ENCODE measurements at places on chromosomes 4 and X. TPM values are rescaled to one million over a fixed set of nuclear protein-coding genes. Genes with fewer than 3 reads are reported as not detected.

DNA sequence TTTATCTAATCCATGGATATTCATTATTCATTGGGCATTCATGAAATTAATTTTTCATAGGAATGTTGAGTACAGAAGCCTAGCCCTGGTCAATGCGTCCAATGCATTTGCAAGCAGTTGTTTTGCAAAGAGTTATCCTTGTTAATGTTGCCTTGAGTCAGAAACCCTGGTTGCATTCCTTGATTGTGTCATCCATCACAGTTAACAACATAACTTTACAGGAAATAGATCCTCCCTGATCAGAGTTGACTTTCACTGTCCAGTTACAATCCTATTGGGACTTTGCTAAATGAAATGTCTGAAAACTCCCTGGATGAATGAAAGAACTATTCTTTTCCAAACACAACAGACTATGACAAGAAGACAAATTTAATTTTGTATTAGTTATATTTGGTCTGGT lies 924.3 kb upstream of the SLIT2 start:
- no peak overlapping the region for H3K27ac ChIP-seq
- DNase-seq, result no peak
- H3K4me3 ChIP-seq, result no peak overlapping the region
- H3K36me3 ChIP-seq, result no peaks in the 10 kb centered on the region
- H3K27me3 ChIP-seq, result no peaks in the 10 kb centered on the region
- H3K4me1 ChIP-seq, result no peaks in the 10 kb centered on the region

- DNase-seq, result no peak
- H3K27me3 ChIP-seq, result no peaks in the 10 kb centered on the region
- H3K36me3 ChIP-seq, result no peaks in the 10 kb centered on the region
- H3K4me3 ChIP-seq, result no peak overlapping the region
Measured at GRCh38 chr4:8308144-8308543, 38.6 kb downstream of the HTRA3 start.

DNA sequence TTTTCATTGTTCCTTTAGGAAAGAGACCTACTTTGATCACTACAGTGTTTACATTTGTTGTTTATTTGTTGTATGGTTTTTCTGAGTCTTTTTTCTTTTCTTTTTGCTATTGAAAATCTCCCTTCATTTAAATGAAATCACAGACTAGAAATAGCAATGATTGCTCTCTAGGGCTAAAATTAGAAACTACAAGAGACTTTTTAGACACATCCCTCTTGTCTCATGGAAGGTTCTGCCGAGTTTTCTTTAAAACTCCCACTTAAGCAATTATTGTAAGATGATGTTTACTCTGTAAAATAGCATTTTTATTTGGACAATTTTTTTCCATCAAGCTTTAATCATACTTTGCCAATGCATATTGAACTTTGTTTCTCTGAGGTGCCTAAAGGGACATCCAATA lies 136.6 kb downstream of the PALLD start:
- H3K27me3 ChIP-seq, result peaks cover 61% of the 10 kb centered on the region
- no peak overlapping the region for H3K4me3 ChIP-seq
- no peaks in the 10 kb centered on the region for H3K36me3 ChIP-seq
- no peak for DNase-seq

GRCh38 chr4:26803211-26803861 lies 57.3 kb upstream of the STIM2 start:
- H3K4me3 ChIP-seq, result no peak overlapping the region
- no peaks in the 10 kb centered on the region for H3K4me1 ChIP-seq
- no peaks in the 10 kb centered on the region for H3K27me3 ChIP-seq
- no peak for DNase-seq

GRCh38 chr4:151653548-151653918 lies 107.3 kb downstream of the GATB start:
- peaks cover 3% of the 10 kb centered on the region for H3K27me3 ChIP-seq
- DNase-seq, result no peak
- H3K4me1 ChIP-seq, result peaks cover 2% of the 10 kb centered on the region
- H3K4me3 ChIP-seq, result no peak overlapping the region

DNA sequence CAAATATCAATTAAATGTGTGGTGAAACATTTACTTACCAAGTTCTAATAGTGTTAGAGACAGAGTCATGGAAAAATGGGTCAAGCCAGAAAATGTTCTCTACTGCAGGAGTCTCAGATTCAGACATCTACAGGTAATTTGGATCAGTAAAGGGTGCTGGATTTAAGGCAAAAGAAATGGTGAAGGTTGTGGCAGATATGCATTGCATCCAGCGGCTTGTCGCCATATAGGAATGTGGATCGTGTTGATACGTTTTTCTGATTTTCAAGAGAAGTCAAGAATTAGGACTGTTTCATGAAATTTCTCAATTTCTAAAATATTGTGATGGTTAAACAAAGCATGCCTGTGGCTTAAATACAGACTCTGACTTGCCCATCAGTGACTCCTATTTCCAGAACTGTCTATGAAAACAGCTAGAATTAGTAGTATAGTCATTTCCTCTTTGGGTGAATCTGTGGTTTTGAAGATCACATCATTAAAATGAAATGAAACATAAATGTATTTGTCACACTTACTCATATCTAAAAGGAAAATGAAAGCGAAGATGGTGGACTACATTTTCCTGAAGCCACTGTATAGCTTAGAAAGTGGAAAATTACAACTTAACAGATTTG lies 110.1 kb upstream of the VEGFC start:
- no peaks in the 10 kb centered on the region for H3K36me3 ChIP-seq
- DNase-seq, result no peak
- H3K27ac ChIP-seq, result peak overlapping the region; percentile 62
- H3K4me3 ChIP-seq, result no peak overlapping the region

- no peak overlapping the region for H3K27ac ChIP-seq
- no peaks in the 10 kb centered on the region for H3K36me3 ChIP-seq
- DNase-seq, result no peak
- no peaks in the 10 kb centered on the region for H3K4me1 ChIP-seq
- H3K4me3 ChIP-seq, result no peak overlapping the region
Measured at GRCh38 chr4:122100508-122100907, 51.6 kb upstream of the BLTP1 start.

DNA sequence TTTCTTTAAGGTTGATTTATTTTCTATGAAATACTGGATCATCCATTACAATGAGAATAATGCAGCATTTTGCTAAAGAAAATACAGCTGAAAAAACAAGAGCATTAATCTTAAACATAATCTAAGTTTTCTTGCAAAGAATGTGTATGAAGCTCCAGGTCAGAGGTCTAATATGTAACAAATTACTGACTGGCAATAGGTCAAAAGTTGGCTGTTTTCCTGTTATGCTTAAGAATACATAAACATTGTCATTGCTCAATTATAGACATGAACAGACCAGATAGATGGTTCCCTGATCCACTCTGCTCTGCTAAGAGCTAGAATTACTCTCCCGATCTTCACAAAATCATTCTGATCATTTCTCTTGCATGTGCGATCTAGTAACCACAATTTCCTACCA lies 718.6 kb downstream of the PDHA2 start:
- H3K27me3 ChIP-seq, result no peaks in the 10 kb centered on the region
- H3K4me1 ChIP-seq, result no peaks in the 10 kb centered on the region
- no peak for DNase-seq

DNA sequence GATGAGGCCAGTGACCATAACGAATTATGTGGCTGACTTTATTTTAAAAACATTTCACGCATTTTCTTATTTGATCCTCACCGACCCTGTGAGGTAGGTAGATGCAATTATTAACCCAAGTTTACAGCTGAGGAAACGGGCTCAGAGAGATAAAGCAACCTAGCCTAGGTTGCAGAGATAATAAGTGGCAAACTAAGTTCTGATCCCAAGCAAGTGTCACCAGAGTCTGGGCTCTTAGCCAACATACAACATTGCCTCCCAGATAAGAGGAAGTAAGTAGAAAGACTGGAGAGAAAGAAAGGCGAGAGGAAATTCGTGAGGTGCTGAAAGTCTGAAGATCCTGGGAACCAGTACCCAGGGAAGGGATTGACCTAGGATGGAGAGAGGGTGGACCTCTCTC lies 77.4 kb upstream of the GPR50 start:
- H3K4me3 ChIP-seq, result no peak overlapping the region
- DNase-seq, result no peak
- no peaks in the 10 kb centered on the region for H3K4me1 ChIP-seq
- H3K36me3 ChIP-seq, result no peaks in the 10 kb centered on the region
- no peak overlapping the region for H3K27ac ChIP-seq

DNA sequence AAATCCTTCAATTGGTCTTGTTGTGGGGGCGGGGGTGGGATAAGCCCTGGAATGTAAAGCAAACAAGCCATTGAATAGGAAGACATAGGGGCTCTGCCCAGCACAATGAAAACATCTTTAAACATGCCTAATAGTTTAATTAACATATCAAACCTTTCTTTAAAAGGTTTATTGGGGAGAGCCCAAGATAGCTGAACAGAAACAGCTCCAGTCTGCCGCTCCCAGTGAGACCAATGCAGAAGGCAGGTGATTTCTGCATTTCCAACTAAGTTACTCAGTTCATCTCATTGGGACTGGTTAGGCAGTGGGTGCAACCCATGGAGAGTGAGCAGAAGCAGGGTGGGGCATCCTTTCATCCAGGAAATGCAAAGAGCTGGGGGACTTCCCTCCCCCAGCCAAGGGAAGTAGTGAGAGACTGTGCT lies 327.2 kb upstream of the CNKSR2 start:
- no peak for DNase-seq
- H3K4me3 ChIP-seq, result no peak overlapping the region
- no peaks in the 10 kb centered on the region for H3K36me3 ChIP-seq
- H3K4me1 ChIP-seq, result no peaks in the 10 kb centered on the region
- no peaks in the 10 kb centered on the region for H3K27me3 ChIP-seq

DNA sequence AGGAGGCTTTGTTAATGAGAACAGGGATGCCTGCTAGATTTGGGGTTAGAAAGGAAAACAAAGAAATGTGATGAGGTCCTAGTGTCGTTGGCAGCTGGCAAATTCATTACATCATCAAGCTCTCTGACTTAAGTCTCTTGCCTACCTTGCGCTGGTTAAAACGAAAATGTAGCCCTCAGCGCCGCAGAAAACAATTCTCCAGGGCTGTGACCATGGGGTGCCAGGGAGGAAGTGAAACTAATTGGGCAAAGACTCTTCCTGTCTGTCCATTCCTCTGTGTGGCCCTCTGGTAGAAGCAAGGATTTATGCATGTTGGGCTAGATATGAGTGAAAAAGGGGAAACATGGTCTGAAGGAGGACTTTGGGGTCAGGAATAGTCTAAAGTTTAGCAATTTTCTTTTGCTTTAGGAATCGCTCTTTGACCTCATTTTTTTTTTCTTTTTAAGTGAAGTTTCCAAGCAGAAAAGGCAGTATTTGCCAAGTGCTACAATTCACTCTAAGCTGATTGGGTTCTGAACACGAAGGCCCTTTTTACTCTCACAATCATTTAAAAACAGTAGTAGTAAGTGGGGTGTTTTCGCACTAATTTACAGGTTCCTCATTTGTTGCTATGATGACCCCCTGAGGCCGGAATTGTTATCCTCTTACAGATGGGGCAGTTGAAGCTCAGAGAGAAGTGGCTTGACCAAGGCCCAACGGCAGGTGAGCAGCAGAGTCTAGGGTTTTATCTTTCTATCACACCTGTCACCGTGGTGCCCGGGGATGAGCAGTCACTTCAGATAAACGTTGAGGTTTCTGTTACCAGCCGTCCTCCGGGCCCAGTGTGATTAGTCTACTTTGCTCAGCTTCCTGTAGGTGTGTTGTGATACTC lies 27.3 kb upstream of the CHRNA9 start:
- H3K4me1 ChIP-seq, result peaks cover 91% of the 10 kb centered on the region
- DNase-seq, result peak; percentile 83
- no peaks in the 10 kb centered on the region for H3K27me3 ChIP-seq
- H3K27ac ChIP-seq, result peak overlapping the region; percentile 98

DNA sequence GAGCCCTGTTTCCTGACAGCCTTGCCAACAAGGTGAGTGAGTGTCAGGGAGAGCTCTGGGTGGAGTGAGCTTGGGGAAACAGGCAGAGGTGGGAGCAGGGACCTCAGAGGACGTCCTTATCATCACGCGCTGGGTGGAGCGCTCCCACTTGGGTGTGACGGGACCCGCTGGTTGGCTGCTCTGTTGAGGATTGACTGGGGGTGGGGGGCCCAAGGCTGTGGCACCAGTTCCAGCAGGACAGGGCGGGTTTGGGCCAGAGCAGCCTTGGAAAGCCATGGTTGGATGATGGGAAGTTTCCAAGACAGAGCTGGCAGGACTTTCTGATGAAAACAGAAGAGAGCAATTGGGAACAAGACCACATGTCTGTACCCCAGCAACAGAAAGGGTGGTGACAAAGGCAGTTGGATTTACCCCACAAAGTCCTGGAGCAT lies 3.0 kb upstream of the PCGF3 start:
- H3K27me3 ChIP-seq, result peaks cover 8% of the 10 kb centered on the region
- no peak for DNase-seq
- no peak overlapping the region for H3K4me3 ChIP-seq

DNA sequence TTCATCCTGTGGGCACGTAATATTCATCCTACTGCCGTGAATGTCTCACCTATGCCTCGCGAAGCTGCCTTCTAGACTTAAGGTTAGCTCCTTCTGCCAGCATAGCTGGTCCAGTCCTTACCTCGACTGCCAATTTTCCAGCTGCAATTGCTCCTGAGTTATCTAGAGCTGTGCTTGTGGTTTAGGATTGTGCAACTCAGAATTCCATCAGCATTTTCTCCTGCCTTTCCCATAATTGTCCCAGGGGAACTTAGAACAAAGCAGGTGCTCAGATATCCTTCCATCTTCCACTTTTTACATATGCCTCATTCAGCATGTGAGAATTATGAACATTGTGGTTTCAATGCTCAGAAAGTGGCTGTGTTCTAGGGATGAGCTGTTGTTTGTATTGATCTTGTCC lies 131.4 kb upstream of the ADGRL3 start:
- no peaks in the 10 kb centered on the region for H3K4me1 ChIP-seq
- H3K4me3 ChIP-seq, result no peak overlapping the region
- DNase-seq, result no peak

DNA sequence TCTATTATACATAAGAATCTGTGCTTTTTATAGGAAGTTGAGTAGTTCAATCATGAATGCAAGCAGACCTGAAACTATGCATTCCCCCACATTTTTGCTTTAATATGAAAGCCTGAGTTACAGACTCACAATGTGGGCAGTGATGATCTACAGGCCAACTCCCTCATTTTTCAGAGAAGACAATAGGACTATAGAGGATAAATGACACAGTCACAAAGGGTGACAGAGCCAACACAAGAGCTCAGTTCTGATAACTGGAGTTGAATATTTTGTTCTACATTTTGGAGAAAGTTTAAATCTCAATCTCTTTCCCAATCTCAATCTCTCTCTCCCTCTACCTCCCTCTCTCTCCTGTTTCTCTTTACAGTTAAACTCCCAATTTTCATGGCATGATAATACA lies 27.0 kb downstream of the MBNL3 start:
- no peaks in the 10 kb centered on the region for H3K27me3 ChIP-seq
- no peak overlapping the region for H3K27ac ChIP-seq
- no peak for DNase-seq

- H3K36me3 ChIP-seq, result no peaks in the 10 kb centered on the region
- H3K27ac ChIP-seq, result no peak overlapping the region
- no peaks in the 10 kb centered on the region for H3K27me3 ChIP-seq
- H3K4me1 ChIP-seq, result no peaks in the 10 kb centered on the region
- H3K4me3 ChIP-seq, result no peak overlapping the region
- DNase-seq, result no peak
Measured at GRCh38 chr4:137125011-137125410, 407.3 kb downstream of the PCDH18 start.

CT45A10 gene
- not detected for total RNA-seq

MAGEA9B gene
- total RNA-seq, result not detected

CNKSR2 gene
- total RNA-seq, result 11.0 TPM
